Sigmoid colon (tissue), 7 donors: ENCODE measurements at places on chromosomes 13 and 19.

GRCh38 chr13:20024702-20025101 is 66.2 kb downstream of the ZMYM2 start:
- no peak for DNase-seq

GRCh38 chr13:53064731-53065130 is 36.1 kb downstream of the OLFM4 start:
- DNase-seq: no peak

DNA sequence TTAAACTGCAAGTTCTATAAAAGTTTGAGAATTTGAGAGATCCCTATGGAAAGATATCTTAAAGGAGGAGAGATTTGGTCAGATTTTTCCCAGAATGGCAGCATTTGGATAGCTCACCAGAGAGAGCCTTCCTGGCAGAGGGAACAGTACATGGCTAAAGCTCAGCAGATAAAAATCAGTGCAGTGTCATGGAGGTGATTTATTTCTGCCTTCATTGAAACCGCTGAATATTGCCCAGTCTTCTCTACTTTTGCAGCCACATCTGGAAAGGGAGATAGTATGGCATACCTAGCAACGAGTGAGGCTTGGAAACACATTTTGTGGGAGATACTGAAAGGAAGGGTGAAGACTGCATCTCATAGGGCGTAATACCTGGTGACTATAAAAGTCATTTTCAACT is 155.2 kb downstream of the RFC3 start:
- no peak for DNase-seq

DNA sequence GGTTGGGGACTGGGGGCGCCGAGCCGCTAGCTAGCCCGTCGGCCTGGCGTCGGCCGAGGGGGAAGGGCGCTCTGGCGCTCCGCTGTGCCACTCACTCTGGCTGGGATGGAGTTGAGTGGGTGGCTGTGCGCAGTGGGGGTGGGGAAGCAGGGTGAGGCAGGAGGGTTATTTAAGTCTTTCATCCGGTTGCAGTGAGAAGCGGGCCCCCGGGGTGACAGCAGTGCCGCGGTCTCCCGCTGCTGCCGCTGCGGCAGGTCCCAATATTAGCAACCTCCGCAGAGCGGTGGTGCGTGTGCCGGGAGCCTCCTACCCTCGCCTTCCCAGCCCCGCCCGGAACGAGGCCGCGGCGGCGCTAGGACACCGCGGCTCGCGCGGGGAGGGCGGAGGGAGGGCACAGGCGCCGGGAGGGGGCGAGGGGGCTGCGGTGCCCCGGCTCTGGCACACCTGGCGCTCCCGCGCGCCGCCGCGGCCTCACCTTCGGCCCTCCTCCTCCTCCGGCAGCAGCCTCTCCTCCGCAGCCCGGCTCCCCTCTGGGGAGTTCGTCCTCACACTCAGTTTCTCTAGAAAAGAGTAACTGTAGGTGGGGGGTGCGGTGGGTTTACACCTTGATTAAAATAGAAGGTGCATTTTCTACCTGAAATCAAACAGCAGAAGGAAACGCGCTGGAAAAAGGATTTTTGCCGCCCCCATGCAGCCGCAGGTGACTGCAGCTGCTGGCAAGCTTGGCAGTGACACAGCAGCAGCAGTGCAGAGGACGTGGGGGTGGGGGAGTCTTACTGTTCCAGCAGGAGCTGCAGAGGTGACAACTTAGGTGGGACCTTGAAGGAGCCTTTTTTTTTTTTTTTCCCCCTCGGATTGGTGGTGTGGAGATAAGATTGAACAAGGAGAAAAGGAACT is 4.5 kb downstream of the FGF9 start:
- DNase-seq: peak; percentile 63

- DNase-seq: no peak
These were observed 13.0 kb downstream of the ERICH4 start for GRCh38 chr19:41455936-41456335.

DNA sequence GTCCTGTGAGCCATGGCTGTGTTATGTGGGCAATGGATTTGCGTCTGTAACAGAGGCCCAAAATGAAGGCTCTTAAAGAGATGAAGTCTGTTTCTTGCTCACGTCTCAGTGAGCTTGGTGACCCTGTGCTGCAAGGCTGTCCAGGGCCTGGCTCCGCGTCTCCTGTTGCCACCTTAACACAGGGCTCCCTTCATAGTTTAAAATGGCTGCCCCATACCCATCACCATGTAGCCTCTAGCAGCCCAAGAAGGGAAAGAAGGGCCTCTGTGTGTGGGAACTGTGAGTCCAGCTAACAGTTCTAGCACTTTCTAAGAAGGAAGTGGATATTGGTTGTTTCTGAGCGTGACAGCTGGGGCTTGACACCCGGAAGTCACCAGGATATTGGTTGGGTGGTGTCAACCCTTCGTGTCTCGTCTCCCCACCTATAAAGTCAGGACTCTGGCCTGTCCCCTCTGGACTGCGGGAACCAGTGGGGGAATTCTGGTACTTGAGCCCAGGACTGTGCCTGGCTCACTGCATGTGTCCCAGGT is 20.9 kb downstream of the TMED1 start:
- no peak for DNase-seq

DNA sequence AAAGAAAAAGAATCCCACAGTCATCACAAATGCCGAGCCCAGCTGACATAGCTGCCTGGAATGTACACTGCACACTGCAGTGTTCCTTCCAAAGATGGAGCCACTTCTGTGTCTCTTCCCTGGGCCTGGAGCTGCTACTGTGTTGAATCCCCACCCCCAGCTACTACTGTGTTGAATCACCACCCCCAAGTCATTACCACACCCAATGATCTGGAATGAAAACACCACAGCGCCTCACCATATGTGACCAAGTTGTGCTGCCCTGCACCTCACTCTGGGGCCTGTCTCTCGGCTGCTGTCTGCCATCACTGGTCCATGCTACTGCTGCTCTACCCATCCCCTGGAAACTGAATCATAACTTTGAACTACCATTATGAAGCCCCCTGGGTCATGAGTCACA is 861.2 kb downstream of the UQCRFS1 start:
- DNase-seq: no peak

GRCh38 chr13:95239283-95239682 is 62.0 kb downstream of the ABCC4 start:
- no peak for DNase-seq

DNA sequence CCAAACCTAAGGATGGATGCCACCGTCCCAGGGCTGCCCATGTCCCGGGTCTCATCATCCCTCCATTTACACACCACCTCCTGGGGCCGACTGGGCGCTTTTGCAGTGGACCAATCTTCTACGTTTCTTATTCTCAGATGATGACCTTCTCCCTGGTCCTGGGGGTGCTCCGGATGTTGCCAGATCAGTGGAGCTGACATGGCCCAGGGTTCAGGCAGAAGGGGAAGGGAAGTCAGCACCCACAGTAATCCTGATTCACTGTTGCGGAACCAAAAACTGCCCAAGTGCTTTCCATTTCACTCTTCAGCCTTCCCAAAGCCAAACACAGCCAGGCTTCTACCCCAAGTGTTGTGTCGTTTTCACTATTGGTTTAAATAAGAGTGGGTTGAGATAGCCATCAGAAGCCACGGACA is 29.8 kb downstream of the RAB20 start:
- peak; percentile 69 for DNase-seq

- no peak for DNase-seq
These were observed 7.6 kb downstream of the SSC5D start for GRCh38 chr19:55495646-55496349.

DNA sequence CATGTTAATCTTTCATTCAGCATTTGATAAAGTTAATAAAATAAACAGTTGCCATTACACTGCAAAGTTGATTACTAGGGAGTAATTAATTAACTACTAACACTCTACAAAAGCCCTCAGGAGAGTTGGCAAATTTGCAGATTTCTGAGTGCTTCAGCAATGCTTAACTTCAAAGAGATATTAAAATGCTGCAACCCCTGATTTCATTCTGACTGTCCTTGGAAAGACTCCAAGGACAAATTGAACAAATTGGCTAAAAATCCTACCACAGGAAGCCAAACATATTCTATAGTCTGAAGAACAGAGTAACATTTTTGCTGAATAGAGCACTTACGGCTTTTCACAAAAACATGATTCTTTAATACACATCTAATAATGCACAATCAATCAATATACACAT is 1543.0 kb downstream of the SLITRK5 start:
- no peak for DNase-seq

DNA sequence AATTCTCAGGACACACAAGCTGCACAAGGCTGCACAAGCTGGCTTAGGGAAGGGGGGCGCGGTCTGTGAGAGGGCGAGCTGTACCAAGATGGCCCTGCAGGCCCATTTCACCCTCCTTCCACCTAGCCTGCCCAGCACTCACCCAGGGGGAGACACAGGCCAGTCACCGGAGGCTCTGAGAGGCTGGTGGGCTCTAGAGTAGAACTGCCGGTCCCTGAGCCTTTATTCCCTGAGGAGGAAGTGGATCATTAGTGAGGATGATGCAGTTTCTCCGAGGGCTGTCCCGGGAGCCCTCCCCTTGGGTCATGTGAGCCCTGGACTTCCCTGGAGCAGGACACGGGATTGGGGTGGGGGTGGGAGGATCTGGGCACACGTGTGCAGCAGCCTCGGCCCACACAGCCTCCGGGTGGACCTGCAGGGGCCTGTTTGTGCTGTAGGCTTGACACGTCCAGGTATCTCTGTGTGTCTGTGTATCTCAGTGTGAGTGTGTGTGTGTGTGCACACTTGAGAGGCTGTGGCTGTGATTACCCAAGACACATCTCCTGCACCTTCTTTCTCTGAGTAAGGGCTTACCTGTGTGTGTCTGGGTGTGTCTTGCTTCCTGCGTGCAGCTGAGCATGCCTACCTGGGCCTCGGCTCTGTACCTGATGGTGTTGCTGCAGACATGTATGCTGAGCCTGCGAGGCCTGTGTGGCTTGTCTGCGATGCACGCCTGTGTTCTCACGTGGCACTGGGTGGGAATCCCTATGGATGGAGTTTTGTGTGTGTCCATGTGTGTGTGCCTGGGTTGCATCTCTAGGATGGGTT is at the start of gene ACP5:
TSS of gene ACP5 (minus strand) at position 195 of the 807 bp plus-strand sequence. CDS start 328 bp downstream, outside the sequence.
- DNase-seq: no peak

GRCh38 chr13:75934889-75935288 is 298.8 kb downstream of the LMO7 start:
- DNase-seq: no peak

GRCh38 chr19:30046522-30046921 is 104.5 kb downstream of the URI1 start:
- no peak for DNase-seq

GRCh38 chr13:112897956-112898620 is 70.9 kb upstream of the MCF2L start:
- DNase-seq: peak; percentile 50

DNA sequence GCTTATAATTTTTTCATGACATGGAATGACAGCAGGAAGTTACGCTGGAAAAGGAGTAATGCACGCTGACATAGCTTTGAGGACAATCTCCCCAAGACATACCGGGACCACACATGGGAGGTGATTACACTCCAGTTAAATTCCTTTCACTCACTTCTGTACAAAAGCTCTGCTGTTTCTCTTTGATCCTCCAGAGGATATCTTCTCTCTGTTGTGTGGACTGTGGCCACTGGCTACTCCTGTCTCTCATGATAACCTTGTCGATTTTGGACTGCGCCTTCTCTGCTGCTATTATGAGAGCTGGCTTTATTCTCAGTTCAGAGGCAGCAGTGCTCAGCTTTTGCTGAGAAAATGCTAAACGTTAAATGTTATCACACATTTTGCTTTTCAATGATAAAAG is 464.6 kb downstream of the FGF9 start:
- no peak for DNase-seq

DNA sequence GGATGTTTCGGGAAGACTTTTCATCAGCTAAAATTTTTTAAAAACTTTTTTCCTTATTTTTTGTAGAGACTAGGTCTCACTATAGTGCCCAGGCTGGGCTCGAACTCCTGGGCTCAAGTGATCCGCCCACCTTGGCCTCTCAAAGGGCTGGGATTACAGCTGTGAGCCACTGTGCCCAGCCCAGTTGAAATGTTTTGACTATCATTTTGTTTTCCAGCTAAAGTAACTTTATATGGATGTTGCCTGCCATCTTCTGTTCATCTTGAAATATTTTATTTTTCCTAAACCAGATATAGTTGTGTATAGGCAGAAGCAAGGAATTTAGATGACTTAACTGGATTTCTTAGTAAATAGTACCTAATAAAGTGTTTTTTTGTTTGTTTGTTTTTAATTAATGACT is 7.0 kb downstream of the CAB39L start:
- DNase-seq: peak; percentile 77

- DNase-seq: no peak
These were observed 16.2 kb downstream of the TLE5 start for GRCh38 chr19:3045885-3046697.

GRCh38 chr19:53034948-53035675 is 9.4 kb upstream of the ERVV-2 start:
- DNase-seq: no peak

GRCh38 chr13:113996081-113996911 is 22.4 kb upstream of the C13orf46 start:
- DNase-seq: no peak

DNA sequence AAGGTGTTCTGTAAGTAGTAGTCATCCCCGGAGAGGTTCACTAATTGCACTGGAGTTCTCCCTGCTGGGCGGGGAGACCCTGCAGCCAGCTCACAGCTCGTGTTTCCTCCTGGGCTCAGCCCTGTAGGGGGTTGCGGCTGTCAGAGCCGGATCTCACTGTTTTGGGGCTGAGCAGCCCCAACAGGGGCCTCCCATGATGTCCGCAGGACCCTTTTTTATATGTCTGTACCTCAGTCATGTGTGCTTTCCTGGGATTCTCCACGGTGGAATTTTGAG is 130.2 kb upstream of the MCF2L start:
- no peak for DNase-seq

DNA sequence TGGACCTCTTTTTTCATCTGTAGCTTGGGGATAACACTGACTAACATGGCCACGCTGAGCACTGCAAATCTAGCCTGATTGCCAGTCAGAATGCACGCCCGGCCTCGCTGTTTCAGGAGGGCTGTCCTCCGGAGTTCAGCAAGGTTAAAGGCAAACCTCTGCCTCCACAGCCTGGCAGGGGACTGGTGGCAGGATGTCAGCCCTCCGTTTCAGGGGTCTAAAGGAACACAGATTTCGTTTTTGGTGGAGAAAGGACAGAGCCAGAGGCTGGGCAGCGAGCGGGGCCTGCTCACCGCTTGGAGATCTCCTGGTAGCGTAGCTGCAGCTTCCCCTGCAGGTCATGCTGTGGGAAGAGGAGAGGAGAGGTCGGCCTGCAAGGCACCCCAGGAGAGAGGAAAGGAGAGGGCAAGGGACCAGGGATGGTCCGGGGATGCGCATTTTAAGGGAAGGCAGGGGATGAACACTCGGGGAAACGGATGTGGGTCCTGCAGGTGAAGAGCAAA is 560 bp downstream of the NDUFA7 start:
- no peak for DNase-seq

GRCh38 chr19:55083004-55083850 is 7.6 kb downstream of the EPS8L1 start:
- DNase-seq: no peak

GRCh38 chr13:33828431-33829129 is 10.6 kb downstream of the RFC3 start:
- DNase-seq: no peak

DNA sequence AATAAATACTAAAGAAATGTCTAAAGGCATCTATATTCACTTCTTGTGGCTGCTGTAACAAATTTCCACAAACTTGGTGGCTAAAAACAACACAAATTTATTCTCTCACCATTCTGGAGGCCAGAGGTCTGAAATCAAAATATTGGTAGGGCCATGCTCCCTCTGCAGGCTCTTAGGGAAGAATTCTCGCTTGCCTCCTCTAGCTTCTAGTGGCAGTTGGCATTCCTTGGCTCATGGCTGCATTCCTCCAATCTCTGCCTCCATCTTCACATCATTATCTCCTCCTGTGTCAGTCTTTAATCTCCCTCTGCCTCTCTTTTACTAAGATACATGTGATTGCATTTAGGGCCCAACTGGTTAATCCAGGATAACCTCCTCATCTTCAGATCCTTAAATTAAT is 54.1 kb upstream of the RFXAP start:
- no peak for DNase-seq
